ENCODE measurements at places on chromosomes 3 and 15.

DNA sequence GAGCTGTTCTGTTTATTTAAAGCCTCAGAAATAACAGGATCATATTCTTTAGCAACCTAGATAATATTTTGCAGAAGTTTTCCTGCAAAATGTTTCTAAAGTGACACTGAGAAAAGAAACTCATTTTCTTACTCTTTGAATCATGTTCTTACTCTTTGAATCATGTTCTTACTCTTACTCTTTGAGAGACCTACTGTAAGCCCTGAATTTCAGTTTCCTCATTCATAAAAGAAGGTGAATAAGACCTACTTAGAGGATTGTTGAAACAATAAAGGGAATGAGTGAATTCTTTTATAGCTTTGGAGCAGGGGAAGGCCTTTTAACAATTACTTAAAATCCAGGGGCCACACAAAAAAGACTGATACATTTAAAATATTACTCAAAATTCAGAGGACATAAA is 221.7 kb upstream of the CMC1 start:
- no peak for DNase-seq

DNA sequence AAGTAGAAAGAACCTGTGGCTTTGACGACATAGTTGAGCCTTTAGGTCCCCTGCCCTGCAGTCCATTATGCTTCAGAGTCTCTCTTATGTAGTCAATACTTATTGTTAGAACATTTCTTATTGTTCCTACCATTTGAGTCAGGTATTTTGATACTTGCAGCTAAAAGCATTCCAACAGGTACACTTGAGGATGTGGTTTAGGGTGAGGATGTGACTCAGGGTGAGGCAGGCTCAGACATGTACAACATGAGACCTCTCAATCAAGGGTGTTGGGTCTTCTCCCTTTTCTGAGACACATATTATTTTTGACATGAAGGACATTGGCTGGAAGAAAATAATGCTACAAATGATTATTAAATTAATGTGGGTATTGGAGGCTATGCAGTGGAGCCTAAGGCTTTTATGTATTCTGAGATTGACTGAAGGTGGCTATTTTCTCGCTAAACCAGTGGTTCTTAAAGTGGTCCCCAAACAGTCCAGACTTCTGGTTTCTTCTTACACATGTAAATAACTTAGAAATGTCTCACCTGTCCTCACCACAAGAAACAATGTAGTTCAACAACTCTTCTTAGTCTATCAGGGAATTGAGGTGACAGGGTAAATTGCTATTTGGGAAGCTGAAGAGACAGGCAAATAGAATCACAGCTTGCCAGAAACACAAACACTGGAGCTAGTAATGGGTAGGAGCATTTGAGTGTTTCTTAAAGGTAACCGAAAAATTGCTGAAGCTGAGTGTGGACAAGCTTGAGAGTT is 135.5 kb upstream of the ZPLD1 start:
- DNase-seq = no peak

- DNase-seq = no peak
These were observed 50.1 kb downstream of the HCN4 start for GRCh38 chr15:73318463-73319351.

DNA sequence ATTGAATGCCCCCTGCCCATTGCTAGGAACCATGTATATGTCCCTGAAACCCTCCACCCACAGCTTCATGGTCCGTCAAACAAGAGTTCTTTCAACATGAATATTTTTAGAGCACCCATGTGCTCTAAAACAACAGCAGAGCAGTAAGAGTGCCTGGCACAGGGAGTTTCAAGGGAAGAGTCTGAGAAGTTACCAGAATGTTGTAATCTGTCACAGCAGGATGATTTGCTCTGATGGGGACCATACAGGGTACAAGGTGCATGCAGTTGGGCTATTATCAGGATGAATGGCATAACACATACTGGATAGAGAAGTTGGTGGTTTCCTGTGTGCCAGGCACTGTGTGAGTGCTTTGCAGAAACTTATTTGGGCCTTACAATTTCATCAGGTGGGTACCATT is 27.8 kb upstream of the FLNB start:
- no peak for DNase-seq

DNA sequence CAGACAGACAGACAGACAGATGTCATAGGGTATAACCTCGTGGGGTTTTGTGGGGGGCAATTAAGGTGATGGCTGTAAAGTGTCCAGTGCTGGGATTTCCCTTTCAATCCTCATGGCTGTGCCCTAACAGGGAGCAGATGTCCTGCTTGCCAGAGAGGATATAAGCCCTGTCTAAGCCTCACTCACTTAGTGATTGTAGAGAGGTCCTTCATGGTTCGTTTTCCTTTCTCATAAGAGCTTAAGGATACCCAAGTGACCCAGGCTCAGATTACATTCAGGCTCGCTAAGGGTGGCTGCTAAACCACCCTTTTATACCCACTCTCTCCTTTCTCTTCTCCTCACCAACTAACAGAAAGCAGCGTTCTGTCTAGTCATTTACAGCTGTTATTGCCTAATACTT is 19.2 kb downstream of the LYSMD2 start:
- no peak for DNase-seq

GRCh38 chr3:150035910-150036612 is 65.4 kb upstream of the PFN2 start:
- DNase-seq = no peak

DNA sequence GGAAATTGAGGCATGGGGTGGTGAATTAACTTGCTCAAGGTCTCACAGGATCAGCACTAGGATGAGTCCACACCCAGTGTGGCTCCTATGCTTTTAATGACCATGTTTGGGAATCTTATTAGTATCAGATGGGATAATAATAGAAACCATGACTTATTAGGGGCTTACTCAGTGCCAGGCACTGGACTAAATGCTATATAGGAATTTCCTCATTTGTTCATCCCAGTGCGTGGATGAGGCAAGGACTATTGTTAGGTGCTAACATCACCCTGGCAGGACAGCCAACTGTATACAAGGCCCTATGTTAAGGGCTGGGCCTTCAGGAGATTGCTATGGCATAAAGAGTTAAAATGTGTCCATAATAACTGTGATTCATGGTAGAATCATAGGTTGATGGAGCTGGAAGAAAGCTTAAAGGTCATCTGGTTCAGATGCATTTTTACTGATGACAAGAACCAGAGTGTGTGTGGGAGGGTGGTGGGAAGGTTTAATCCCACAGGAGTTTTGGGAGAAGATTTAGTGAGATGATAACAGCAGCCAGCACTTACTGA is 4.7 kb upstream of the FEM1B start:
- no peak for DNase-seq

- no peak for DNase-seq
These were observed 45.4 kb downstream of the BTD start for GRCh38 chr3:15646851-15647511.

- no peak for DNase-seq
These were observed 16.0 kb downstream of the TNK2 start for GRCh38 chr3:195892105-195893043.

DNA sequence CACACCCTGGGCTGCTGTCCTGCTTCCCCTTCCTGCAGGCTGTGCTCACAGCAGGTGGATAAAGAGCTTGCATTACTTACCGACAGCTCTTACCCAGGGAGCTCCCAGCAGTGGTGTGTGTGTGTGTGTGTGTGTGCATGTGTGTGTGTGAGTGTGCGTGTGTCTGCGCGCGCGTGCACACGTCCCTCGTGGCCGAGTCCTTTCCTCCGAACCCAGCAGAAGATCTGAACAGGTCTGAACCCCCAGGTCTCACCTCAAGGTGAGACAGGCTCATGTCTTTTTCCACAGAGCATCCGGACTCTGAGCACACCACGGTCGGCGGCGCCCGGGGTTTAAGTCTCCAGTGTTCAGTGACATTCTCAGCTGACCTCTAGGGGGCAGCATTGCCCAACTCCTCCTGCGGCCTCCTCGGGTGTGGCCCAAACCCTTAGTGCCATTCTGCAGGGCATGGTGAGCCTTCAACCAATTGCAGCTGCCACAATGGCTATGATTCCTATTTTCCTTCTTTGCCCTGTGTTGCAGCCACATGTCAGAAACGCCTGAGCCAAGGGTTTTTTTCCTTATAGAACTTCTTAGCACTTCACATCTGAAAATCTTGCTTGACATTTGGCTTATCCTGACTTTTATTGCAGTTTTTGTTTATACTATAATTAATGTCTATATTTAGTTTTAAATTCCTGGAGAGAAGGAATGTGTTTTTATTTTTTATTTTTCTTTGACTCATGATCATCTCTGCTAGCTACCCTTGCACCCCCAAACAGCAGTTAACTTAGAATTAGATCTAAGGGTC is 64.1 kb upstream of the KLHL25 start:
- DNase-seq = peak; percentile 62

DNA sequence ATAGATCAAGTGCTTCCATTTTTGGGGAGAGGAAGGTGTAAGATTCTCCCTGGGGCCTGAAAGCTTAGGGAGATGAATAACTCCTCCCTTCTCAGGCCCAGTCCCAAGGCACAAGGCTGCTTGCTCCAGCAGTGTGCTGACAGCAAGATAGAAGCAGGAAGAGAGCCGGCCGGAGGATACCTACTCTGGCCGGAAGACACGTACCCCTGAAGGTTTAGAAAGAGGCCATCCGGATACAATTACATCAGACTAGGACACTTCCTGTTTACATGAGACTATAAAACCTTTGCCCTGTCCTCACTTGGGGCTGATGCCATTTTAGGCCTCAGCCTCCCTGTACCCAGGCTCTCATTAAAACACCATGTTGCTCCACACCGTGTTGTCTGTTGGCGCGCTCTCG is 329.9 kb downstream of the SV2B start:
- DNase-seq = no peak

- no peak for DNase-seq
These were observed 624 bp downstream of the BRK1 start for GRCh38 chr3:10116138-10116460.

DNA sequence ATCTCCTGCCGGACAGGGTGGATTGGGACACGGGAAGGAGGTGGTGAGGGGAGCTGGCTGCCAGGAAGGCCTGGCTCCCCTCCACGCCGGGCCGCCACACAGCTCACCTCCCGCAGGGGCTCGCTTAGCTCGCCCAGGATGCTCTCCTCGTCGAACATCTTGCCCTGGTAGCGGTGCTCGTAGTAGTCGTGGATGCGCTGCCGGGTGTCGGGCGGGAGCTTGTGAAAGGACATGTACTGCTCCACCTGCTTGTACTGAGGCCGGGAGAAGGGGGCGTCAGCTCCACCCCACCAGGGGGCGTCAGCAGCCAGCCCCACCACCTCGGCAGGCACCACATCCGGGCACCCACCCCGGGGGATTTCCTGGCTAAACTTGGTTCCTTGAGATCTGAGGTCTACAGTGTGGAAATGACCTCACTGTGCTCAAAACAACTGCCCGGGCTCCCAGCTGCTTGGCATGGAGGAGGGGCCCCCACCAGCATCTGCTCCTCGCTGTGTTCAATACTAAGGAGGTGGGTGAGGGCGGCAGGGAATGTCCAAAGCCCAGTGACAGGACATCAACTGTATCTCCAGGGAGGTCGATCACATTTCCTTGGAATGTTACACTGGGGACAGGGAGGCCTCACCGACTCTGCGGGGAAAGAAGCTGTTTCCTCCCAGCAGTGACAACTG is 43.4 kb downstream of the HCN4 start:
- no peak for DNase-seq

DNA sequence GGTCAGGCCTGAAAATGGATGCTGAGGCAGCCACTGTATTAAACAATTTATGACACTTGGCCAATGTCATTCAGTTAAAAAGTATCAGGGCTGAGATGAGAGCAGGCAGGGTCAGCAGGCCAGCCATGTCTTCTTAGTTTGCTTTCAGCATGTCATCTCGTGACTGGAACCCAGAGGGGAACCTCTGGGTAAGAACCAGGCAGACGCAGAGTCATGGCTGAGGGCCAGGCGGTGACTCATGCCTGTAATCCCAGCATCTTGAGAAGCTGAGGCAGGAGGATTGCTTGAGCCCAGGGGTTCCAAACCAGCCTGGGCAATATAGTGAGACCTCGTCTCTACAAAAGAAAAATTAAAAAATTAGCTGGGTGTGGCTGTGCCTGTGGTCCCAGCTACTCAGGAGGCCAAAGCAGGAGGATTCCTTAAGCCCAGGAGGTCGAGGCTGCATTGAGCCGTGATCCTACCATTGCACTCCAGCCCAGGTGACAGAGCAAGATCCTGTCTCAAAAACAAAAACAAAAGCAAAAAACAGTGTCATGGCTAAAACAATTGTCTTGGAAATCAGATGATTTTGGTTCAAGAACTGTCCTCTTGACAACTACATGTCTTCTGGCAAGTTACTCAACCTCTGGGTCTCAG is 11.7 kb downstream of the BCL2L10 start:
- no peak for DNase-seq

- DNase-seq = no peak
These were observed 32.6 kb downstream of the PLS1 start for GRCh38 chr3:142628801-142629200.

GRCh38 chr3:40166997-40167396 is 142.5 kb upstream of the EIF1B start:
- DNase-seq = no peak

- no peak for DNase-seq
These were observed 64.3 kb downstream of the SLC12A8 start for GRCh38 chr3:125148016-125148812.
